ENCODE measurements at places on chromosomes 6 and 20. TPM values are rescaled to one million over a fixed set of nuclear protein-coding genes. Genes with fewer than 3 reads are reported as not detected.

Gene PPP1R16B
- 109 TPM for total RNA-seq

Gene MYL9
- 4.0 TPM for total RNA-seq

Gene OLIG3
- total RNA-seq = not detected

Gene MYB
- 82.5 TPM for total RNA-seq

Gene KIF16B
- total RNA-seq = 6.8 TPM

Gene C2
- 1.4 TPM for total RNA-seq

Data from activated T-helper 2 cell treated with anti-CD3 and anti-CD28 coated beads, Interferon-gamma antibody, Interleukin-2, Interleukin-4, amounts not matched to agents 10 μg/mL and 5 μg/mL and 100 μg/mL, durations not matched to agents 14 hours and 24 hours and 36 hours (primary cell).